ENCODE measurements at places on chromosomes 12 and 14.

DNA sequence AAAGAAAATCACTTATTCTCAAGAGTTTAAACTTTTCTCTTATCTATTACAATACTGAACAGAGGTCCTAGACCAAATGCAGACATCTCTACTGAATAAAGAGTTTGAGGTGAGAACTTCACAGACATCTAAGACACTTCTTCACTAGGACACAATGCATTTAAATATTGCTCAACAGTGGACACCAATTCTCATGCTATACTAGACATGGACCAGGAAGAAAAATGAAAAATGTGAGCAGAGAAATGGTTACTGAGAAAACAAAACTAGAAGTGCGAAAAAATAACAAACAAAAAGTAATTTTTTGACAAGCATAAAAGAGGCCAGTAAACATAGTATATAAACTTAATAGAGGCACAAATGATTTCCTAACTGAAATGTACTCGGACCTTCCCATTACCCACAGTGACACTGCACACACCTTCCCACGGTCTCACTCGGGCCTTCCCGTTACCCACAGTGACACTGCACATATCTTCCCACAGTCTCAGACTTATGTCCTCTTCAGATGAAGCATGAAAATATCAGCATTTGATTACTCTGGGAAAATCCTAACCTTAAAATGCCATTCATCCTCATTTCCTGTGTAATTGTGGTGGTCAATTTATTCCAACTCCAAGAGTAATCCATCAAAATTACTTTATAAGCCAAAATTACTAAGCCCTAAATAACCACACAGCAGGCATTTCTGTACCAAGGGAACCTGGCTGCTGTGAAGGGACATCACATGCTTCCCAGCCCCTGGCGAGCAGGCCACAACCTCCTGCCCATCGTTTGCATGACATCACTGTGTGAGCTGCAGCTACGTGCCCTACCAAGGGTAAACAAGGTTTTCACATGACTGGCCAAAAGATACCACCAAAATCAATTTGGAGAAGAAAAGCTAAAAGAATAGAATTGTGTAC is 6.4 kb downstream of the SLC15A4 start:
- peak; percentile 22 for DNase-seq

GRCh38 chr12:123131879-123132402 is 18.9 kb downstream of the PITPNM2 start:
- no peak for DNase-seq

- no peak for DNase-seq
Observed at GRCh38 chr12:103727638-103728037, 113.4 kb downstream of the NT5DC3 start.

DNA sequence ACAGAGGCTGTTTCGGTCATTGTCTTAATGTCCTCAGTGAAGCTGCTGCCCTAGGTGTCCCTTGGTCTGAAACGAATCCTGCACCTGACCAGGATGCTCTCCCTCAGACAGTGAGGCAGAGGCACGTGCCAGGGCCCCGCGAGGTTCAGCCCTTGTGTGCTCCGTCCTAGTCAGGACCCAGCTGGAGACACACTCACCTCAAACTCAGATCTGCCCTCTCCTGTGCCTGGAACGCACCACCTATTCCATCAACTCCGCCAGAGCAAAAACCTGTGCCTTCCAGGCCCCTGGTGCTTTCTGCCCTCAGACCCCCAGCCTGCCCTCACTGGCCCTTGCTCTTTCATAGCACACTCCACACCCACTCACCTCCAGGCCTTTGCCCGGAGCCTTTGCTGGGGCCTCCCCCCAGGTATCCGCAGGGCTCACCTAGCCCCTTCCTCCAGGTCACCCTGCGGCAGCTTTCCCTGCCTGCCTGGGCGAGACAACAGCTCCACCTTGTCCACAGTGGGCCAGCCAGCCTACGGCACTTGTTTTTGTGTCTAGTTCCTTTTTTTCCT is 150.6 kb downstream of the BCL11B start:
- DNase-seq: no peak

GRCh38 chr12:15794196-15794595 is 5.0 kb upstream of the EPS8 start:
- DNase-seq: no peak

DNA sequence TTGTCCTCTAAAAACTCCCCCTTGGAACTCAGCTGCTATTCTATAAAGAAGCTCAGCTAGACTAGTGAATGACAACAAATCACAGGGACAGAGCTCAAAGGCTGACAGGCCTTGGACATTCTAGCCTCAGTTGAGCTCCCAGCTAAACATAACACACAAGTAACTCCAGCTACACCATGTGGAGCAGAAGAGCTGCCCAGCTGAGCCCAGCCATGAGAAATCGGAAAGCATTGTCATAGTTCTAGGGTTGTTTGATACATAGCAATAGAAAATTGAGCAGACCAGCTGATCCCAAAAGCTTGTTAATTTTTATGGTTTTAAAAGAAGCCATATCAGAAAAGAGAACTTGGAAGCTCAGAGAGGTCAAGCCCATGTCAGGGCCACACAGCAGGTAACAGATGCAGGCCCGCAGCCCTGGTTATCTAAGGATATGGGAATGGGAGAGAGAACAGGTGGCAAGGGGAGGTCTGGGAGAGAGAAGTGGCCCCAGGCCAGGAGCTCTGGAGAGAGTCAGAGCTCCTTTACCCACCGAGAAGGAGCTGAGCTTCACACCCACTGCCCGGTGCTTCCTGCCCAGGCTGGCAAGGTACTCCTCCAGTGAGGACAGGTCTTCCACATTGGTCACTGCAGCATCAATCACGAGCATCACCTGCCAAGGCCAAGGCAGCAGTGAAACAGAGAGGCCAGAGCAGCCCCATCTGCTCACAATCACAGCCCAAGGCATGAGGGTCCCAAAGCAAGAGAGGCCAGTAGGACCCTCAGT is 2.9 kb downstream of the NGB start:
- DNase-seq: no peak

Measured in HFFc6 (cell line).